ENCODE measurements at places on chromosomes 5 and 9. TPM values are rescaled to one million over a fixed set of nuclear protein-coding genes. Genes with fewer than 3 reads are reported as not detected.

DNA sequence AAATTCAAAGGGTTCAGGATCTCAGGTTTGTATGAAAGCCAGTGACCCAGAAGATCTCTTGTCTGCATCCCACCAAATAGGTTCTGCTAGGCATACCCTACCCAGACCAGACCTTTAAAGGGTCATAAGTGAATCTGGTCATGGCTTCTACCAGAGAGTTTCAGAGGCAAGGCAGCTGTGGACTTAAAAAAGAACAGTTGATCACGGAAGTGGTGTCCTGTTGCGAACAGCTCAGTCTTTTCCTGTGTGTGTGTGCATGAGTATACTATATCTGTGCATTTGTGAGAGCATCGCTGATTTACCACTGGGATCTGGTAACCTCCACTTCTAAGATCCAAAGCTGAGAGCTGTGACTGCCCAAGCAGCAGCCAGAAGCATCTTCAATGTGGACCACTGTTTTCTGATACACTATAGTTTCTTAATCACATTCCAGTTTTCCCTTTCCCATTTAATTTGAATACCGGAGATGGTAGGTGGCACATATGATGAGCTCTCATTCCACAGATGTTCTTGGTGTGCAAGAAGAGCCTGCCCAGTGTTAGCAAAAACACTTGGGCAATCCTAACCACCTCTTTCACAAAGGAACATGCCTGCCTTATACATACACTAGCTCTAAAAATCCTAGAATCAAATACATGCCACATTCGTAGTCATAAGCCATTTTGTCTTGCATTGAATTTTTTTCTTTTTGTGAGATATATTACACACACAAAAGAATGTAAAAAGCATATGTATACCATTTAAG, 36.2 kb upstream of the OR2S2 start:
- no peaks in the 10 kb centered on the region for H3K4me1 ChIP-seq
- H3K27ac ChIP-seq, result no peak overlapping the region
- peaks cover 9% of the 10 kb centered on the region for H3K36me3 ChIP-seq
- H3K4me3 ChIP-seq, result no peak overlapping the region
- DNase-seq, result no peak

- H3K27ac ChIP-seq, result peak overlapping the region; percentile 100
- peaks cover 30% of the 10 kb centered on the region for H3K36me3 ChIP-seq
- H3K4me1 ChIP-seq, result peaks cover 63% of the 10 kb centered on the region
- H3K4me3 ChIP-seq, result peak overlapping the region; percentile 97
- DNase-seq, result no peak
- no peaks in the 10 kb centered on the region for H3K27me3 ChIP-seq
Measured at GRCh38 chr9:124871156-124871561, 9.2 kb downstream of the ARPC5L start.

DNA sequence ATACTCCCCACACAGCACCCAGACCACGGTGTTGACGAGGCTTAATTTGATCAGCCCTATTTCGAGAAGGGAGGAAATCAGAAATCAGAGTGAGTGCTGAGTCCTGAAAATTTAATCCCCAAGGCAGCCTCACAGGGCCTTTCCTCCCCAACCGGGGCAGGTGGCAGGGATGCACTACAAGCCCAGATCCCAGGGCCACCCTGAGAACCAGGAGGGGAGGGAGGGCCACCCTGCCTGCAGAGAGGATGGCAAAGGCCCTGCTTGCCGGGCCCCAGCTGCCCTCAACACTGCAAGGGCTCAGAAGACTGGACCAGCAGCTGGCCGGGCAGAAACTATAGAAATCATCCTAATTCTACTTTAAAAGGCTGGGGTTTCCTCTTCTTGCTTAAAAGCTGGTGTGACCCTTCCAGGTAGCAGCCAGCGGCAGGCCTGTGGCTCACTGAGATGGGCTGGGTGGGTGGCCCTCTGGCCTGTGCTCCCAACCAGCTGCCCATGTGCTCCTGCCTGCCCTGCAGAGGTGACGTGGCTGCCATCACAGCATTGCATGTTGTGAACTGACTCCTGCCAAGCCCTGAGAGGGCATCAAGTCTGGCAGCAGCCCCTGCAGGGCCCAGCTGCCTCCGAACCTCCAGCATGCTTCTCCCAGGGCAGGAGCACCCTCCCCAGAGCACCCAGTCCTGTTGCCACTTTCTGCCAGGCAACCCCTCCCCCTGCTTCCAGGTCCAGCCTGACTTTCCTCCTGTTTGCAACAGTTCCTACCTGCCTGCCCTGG, 122.8 kb downstream of the ADAMTS2 start:
- no peak for DNase-seq
- no peak overlapping the region for H3K27ac ChIP-seq
- H3K4me3 ChIP-seq, result no peak overlapping the region
- no peaks in the 10 kb centered on the region for H3K4me1 ChIP-seq
- H3K36me3 ChIP-seq, result no peaks in the 10 kb centered on the region

GRCh38 chr9:82082563-82082962, 94.0 kb downstream of the SPATA31D1 start:
- no peaks in the 10 kb centered on the region for H3K4me1 ChIP-seq
- H3K27me3 ChIP-seq, result peaks cover 2% of the 10 kb centered on the region
- H3K27ac ChIP-seq, result no peak overlapping the region
- no peak for DNase-seq
- H3K36me3 ChIP-seq, result no peaks in the 10 kb centered on the region

GRCh38 chr5:20286512-20286911, 298.5 kb upstream of the CDH18 start:
- DNase-seq, result no peak
- no peak overlapping the region for H3K27ac ChIP-seq
- no peak overlapping the region for H3K4me3 ChIP-seq
- no peaks in the 10 kb centered on the region for H3K27me3 ChIP-seq
- no peaks in the 10 kb centered on the region for H3K36me3 ChIP-seq

Gene TMEM171
- total RNA-seq, result 0.62 TPM

Gene KIF12
- total RNA-seq, result not detected
